T-helper 2 cell (primary cell): ENCODE measurements at places on chromosomes 1 and 21.

- DNase-seq, result no peak
These were observed 183.4 kb downstream of the TNFSF18 start for GRCh38 chr1:172867216-172867818.

GRCh38 chr1:85357817-85358216 is 81.4 kb upstream of the BCL10 start:
- no peak for DNase-seq

- no peak for DNase-seq
These were observed 47.8 kb downstream of the GADD45A start for GRCh38 chr1:67732750-67733151.

DNA sequence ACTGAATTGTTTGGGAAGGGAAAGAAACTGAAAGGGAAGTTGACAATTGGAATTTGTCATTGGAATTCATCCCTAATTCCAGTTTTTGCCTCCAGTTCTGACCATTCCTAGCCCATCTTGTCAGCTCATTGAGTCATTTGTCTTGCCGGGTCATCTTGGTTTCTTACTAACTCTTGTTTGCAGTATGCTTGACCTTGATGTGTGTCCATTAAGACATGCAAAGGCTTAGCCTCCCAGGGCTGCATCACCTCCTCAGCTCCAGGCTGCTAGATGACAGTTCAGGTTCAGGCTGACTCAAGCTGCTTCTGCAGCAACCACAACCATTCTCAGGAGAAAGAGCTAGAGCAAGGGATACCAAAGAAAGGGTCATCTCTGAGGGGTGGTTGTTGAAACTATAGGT is 151.3 kb upstream of the PTGFR start:
- no peak for DNase-seq

DNA sequence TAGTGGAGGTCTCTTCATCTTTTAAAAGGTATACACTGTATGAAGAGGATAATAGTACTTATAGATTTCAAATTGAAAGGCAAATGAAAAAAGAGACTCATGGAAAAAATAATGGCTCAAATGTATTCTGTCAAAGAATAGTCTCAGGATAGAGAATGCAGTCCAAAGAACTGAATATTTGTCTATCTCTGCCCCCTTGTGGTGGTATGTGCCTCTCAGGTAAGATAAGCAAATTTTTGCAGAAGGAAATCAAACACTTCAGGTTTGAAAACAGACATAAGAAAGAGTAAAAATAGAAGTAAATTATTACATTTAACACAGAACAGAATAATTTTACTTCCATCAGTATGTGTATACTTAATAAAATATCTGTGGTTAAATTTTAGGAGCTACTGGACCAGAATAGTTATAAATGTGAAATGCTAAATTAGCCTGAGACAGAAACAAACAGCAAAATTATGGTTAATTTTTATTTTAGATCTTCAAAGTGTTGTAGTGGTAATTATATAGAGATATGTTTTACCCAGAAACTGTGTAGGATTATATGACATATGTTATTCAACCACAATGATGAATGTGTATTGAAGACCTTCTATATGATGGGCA is 164.4 kb upstream of the PALMD start:
- peak; percentile 3 for DNase-seq

GRCh38 chr1:192045131-192045530 is 113.1 kb upstream of the RGS18 start:
- DNase-seq, result no peak

DNA sequence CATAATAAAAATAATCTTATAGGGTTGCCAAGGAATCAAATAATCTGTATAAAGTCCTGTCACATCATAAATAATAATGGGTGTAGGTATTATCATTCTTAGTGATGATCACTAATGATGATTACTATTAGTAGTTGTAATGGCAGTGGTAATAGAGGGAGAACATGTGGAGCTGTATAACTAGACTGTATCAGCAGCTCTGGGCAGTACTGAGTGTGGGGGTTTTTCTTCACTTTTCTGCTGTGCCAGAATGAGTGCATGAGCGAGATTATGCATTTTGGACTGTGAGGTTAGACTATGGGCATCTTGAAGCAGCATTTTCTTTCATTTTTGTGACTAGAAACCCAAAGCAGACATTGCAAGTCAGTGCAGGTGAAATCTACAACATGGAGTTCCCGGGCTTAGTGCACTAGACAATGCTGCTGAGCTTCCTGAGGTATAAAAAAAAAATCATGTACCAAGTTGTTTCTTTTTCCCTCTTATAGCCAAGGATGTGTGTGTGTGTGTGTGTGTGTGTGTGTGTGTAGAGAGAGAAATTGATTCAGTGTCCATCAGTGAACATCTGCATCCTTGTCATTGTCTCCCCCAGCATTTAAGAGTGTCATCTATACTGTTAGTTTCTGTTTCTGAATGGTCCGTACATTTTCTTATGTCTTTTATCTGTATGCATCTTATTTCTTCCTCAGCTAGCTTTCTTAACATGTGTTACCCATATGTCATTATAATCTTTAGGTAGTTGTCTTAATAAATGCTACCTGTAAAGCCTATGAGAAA is 86.6 kb downstream of the GIPC2 start:
- DNase-seq, result no peak
